HT1080 (cell line): ENCODE measurements at places on chromosomes 5 and 9. TPM values are rescaled to one million over a fixed set of nuclear protein-coding genes. Genes with fewer than 3 reads are reported as not detected.

PCDHAC2 gene
- total RNA-seq, result not detected in 2 replicates

XPA gene
- 5.4 and 7.9 TPM in 2 replicates for total RNA-seq

SOWAHA gene
- total RNA-seq, result not detected in 2 replicates

PKD2L2 gene
- total RNA-seq, result not detected in 2 replicates

EFNA5 gene
- 4.0 and 4.1 TPM in 2 replicates for total RNA-seq

CCNJL gene
- total RNA-seq, result 12.7 and 13.8 TPM in 2 replicates

PLGRKT gene
- 33.6 and 36.5 TPM in 2 replicates for total RNA-seq

ENTPD2 gene
- not detected in 2 replicates for total RNA-seq

STPG3 gene
- total RNA-seq, result not detected in 2 replicates

FOXD1 gene
- 146 and 192 TPM in 2 replicates for total RNA-seq

SCGB3A2 gene
- not detected in 2 replicates for total RNA-seq
